ENCODE measurements at places on chromosomes 4 and X.

- peak; percentile 72 for DNase-seq
Measured at GRCh38 chr4:53601251-53601764, 10.0 kb upstream of the LNX1 start.

- no peak for DNase-seq
Measured at GRCh38 chr4:185219551-185220344, 10.3 kb downstream of the SNX25 start.

DNA sequence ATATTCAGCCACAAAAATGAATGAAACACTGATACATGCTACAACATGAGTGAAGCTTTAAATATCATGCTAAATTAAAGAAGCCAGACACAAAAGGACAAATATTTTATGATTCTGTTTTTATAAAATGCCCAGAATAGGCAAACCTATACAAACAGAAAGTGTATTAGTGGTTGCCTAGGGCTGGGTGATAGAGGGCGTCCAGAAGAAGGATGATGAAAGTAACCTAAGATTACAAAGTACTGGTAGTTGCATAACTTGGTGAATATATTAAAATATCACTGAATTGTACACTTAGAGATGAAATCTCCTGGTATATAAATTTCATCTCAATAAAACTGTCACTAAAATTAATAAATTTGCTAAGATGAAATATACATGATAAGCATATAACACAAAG, 67.5 kb downstream of the FBXW7 start:
- DNase-seq, result no peak

DNA sequence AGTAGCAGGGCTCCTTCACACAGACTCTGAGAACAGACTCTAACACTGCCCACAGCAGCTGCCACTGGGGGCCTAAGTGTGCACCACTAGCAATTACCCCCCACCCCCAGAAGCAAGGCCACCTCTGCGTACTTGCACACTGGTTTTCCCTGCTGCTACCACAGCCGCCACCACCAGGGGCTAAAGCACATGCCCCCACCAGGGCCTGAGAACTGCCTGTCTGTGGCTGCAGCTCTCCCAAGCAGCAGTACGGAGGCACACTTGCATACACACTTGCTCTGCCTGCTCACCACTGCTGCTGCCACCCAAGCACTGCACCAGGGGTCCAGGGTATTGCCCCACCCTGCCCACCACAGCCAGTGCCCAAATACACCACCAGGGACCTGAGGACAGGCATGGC, 59.6 kb downstream of the SCML2 start:
- DNase-seq, result no peak

- no peak for DNase-seq
Measured at GRCh38 chr4:3466691-3467600, 3.8 kb downstream of the DOK7 start.

- DNase-seq, result no peak
Measured at GRCh38 chr4:107799669-107800450, 24.9 kb upstream of the SGMS2 start.

GRCh38 chr4:170089274-170089667, 485 bp downstream of the AADAT start:
- peak; percentile 36 for DNase-seq

DNA sequence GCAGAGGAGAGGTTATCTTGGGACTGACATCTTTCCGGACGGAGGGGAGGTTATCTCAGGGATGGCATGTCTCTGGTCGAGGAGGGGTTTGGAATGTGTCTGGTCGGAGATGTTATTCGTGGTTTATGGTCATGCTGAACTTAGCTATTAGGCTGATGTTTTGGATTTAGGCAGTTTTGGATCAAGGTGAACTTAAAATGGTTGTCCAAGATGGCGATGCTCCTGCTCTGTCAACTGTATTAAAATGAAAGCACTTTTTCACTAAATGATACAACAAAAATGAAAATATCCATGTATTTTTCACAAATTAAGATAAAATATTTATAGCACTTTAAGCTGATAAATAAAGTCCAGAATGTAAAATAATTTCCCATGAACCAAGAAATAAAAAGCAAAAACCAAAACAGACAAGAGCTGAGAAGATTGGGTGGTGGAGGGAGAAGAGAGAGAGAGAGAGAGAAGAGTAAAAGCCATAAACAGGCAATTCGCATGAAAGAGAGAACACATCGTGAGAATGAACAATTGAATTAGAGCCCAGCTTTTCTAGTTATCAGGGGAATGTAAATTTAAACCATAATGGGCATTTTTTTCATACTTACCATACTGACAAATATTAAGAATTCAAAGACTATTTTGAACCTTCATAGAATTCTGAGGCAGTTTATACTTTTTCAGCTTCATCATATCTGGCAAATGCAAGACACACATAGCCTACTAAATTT, 2236.0 kb upstream of the AGA start:
- no peak for DNase-seq

DNA sequence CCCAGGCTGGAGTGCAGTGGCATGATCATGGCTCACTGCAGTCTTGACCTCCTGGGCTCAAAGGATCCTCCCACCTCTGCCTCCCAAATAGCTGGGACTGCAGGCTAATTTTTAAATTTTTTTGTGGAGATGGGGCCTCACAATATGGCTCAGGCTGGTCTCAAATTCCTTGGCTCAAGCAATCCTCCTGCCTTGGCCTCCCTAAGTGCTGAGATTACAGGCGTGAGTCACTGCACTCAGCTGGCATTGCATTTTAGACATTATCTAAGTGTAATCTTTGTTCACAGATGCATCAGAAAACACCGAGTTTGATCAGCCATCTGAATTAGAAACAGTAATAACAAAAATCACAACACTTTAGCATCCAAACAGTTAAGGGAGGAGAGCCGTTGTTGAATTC, 53.4 kb upstream of the CBR4 start:
- no peak for DNase-seq

DNA sequence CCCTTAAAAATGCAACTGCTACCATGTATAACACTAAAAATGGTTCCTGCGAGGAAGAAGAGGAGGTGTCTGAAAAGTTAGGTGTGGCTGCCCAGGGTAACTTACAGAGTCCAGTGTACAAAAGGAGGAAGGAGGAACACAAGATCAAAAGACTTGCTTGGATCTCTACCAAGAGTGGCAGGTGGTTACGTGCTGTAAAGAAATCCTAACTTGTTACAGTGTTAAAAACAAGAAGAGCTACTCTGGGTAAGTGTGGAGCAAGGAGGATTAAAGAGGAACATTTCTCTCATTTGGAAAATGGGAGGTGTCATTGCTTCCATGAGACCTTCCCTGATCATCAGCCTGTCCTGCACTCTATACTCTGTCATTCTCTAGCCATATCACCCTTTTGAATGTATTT, 242.0 kb downstream of the PTTG2 start:
- DNase-seq, result no peak

DNA sequence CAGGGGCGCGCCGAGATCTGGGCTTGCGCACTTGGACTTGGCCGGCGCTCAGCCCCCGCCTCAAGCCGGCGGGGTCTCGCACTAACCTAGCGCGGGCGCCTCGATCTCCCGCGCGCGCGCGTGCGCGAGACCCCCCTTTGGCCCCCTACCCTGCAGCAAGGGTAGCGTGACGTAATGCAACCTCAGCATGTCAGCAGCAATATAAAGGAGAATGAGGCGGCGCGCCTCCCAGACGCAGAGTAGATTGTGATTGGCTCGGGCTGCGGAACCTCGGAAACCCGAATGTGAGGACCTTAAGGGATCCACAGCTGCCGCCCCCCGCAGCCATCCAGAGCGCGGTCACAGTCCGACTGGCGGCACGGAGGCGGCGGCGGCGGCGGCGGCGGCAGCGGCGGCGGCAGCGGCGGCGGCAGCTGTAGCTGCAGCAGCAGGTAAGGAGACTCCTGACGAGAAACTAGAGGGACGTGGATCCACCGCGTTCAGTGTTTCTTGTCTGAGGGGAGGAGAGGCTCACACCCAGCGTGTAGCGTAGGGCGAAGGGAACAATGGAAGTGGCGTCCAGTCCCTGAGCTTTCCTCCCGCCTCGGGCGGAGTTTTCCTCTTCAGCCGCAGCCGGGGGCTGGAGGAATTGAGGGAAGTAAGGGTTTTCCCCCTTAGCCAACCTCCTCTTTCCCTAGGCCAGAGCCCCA, at the start of the genes SATL1 and ZNF711:
Gene SATL1 (minus strand): TSS at position 19 of the 689 bp plus-strand sequence. CDS start 134,811 bp downstream, outside the sequence.
Gene ZNF711 (plus strand): TSS at position 231 of the 689 bp plus-strand sequence. CDS start 3,582 bp downstream, outside the sequence.
- peak; percentile 92 for DNase-seq

DNA sequence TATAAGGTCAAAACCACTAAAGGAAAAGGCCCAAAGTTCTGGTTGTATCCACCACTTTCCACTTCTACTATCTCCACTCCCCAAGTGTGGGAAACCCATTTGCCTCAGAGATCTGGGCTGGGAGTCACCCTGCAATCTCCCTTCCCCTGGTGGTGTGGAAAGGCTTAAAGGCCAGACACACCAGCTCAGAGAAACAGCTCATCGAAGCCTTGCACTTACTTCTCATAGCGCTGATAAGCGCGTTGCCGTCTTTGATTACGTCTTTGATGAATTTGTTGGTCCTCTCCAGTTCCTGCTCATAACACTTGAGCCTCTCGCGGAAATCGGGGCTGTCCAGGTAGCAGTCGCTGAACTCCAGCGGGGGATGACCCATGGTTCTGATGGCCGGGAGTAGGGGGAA, 647 bp downstream of the OPHN1 start:
- no peak for DNase-seq

Measured in NCI-H1105 (cell line).